A549 (cell line): ENCODE measurements at places on chromosomes 5 and 9.

GRCh38 chr9:136847088-136847825, 2.0 kb upstream of the PHPT1 start:
- peak; percentile 58 for DNase-seq

- DNase-seq: no peak
These were observed 40.3 kb upstream of the CDKN2B start for GRCh38 chr9:22049411-22049810.

DNA sequence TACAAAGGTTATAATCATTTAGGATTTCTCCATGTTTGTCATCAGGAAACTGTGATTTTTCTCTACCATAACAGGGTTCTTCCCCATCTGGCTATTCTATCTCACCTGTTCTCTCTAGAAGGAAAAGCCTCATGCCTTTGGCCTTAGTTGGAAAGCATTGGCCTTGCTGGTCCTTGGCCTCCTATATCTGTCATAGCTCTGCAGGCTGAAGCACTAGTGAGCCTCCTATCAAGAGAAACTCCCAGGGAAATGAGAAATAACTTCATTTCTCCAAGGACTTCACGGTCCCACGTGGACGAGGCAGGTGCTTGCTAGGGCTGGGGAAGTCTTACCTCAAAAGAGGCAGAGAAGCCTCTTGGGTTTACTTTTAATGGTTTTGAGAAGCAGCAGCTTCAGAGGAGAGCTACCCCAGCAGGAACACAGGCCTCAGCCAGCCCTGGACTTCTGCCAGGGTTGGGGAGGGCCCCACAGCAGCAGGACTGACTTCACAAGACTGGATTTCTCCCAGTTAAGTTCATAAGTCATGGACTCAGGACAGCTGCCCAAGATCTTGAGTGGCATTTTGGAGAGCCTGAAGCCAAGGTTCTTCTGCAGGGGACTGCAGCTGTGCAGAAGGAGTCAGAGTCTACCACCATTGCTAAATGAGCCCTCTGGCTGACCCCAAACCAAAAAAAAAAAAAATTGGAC, 15.8 kb upstream of the PSAT1 start:
- DNase-seq: no peak

- no peak for DNase-seq
These were observed 254.8 kb downstream of the ADGRV1 start for GRCh38 chr5:90813392-90813791.

GRCh38 chr9:137423514-137424291, 510 bp downstream of the NOXA1 start:
- DNase-seq: no peak

- no peak for DNase-seq
These were observed 446.3 kb downstream of the ENC1 start for GRCh38 chr5:74194196-74194595.

DNA sequence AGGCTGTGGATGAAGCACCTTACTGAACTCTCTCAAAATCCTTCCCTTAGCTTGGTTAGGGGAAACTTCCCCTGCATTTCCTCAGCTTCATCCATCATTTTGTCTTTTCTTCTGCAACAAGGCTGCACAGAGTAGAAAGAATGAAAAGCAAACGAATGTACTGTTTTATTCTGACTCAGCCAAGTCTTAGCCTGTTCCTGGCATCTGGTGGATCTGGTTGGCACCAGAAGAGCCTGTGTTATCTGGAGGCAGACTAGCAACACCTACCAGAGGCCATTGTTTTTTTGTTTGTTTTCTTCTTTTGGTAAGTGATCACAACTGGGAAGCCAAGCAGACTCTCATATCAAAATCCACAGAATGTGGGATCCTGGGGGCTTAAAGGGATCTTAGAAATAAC, 200.7 kb downstream of the FANCC start:
- DNase-seq: no peak

DNA sequence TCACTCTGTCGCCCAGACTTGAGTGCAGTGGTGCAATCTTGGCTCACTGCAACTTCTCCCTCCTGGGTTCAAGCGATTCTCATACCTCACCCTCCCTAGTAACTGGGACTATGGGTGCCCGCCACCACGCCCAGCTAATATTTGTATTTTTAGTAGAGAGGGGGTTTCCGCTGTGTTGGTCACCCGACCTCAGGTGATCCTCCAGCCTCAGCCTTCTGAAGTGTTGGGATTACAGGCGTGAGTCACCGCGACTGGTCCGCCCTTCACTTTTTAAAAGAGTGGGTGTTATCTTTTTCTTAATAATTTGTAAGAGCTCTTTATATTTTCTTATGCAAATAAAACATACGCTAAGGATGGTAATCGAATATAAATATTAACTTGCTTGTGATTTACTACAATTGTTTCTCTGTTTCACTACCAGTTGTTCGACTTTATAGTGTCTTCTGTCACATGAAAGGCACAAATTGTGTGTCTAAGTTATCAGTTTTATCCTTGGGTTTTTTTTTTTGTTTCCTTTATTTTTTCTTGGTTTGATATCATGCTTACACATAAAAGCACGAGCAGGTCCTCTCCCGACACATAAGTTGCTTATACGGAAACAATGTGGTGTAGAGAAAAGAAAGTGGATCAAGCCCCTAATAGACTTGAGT, 1.9 kb upstream of the GPBP1 start:
- no peak for DNase-seq

- DNase-seq: no peak
These were observed 41.0 kb downstream of the DDX31 start for GRCh38 chr9:132628746-132629145.

DNA sequence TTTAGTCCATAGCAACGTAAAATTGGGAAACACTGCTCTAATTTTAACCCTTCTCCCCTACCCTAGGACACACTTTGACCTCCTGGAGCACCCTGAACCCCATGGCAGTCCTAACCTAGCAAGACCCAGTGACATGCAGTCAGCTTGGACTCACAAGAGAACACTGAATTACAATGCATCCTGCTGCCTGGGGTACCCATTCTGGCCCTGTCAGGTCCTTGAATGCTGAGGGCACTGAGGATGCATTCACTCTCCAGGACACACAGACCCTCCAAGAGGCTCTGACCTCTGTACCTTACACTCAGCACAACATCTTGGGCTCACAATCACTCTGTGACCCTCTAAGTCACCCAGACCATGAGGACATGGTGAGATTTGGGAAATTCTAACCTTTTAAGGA, 1.8 kb upstream of the PROP1 start:
- no peak for DNase-seq

- DNase-seq: no peak
These were observed 286.4 kb downstream of the DENND1A start for GRCh38 chr9:123643518-123643917.

DNA sequence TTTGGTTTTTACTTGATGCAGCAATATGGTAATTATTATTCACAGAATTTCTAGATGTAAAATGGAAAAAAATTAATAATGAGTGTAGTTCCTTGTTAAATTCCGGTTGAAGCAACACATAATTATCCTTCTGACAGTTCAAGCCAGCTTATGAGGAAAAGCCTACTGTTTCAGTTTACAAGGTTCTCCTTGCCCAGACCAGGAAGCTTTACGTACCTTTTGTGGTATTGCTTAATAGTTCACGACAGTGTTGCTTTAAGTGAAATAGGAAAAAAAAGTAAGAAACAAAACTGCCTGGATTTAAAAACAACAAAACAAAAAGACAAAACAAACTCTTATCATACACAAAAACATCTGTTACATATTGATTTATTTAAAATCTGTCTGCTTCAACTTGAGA, 547.3 kb upstream of the C9orf72 start:
- no peak for DNase-seq

GRCh38 chr9:126794441-126794840, 10.4 kb upstream of the ZBTB43 start:
- no peak for DNase-seq

DNA sequence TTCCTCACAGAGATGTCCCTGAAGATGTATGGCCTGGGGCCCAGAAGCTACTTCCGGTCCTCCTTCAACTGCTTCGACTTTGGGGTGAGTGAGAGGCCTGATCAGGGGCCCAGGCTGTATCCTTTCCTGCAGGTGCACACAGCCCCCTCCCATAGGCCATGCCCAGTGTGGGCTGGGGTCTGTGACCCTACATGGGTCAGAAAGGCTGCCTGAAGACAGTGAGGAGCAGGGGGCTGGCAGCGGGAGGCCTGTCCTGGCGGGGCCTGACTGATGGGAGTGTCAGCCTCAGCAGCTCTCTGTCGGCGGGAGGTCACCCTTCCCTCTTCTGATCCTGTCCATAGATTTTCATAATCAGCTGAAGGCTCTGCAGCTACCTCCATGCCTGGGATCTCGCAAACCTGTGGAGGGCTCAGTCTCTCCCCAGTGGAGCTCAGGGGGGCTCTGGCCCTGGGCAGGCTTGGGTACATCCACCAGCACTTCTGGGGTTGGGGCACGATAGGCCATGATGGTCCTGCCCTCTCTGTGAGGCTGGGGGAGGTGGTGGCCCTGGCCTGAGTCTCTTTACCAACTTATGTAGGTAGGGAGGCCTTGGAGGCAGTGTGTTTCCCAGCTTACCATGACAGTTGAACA, 98.5 kb downstream of the CACNA1B start:
- no peak for DNase-seq
